ENCODE measurements at places on chromosomes 2 and 18.

- no peak for DNase-seq
These were observed 51.3 kb upstream of the TANC1 start for GRCh38 chr2:158917121-158917520.

- DNase-seq = peak; percentile 51
These were observed 53.0 kb upstream of the ALPP start for GRCh38 chr2:232325324-232326273.

- DNase-seq = no peak
These were observed 28.9 kb downstream of the ZNF532 start for GRCh38 chr18:58893388-58894099.

GRCh38 chr18:25737710-25738311 lies 352.6 kb downstream of the SS18 start:
- no peak for DNase-seq

DNA sequence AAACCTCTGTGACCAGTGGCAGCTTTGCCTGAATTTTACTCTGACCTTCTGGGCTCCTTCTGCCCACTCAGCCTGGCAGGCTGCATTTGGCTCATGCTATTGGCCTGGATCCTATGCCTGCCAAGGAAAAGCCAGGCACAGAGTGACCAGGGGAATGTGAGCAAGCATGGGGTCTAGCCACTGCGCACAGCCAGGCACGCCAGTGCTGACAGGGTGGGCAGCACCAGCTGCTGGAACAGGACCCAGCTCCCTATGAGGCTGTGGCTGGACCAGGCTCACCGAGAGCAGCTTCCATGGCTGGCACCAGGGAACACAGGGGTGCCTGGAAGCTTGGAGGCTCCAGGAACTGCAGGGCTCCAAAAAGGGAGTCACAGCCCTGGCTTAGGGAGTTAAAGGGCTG lies 311.5 kb upstream of the SYT4 start:
- DNase-seq = no peak

Measured in T-helper 9 cell (primary cell).